Heart left ventricle (tissue), 16 donors: ENCODE measurements at places on chromosomes 1 and 21. TPM values are rescaled to one million over a fixed set of nuclear protein-coding genes. Genes with fewer than 3 reads are reported as not detected.

GRCh38 chr1:62280150-62280549 is 39.1 kb downstream of the KANK4 start:
- no peak overlapping the region for H3K27ac ChIP-seq
- no peaks in the 10 kb centered on the region for H3K27me3 ChIP-seq
- H3K4me3 ChIP-seq = no peak overlapping the region
- no peaks in the 10 kb centered on the region for H3K36me3 ChIP-seq
- H3K4me1 ChIP-seq = no peaks in the 10 kb centered on the region

GRCh38 chr1:109898842-109899241 is 11.8 kb upstream of the CSF1 start:
- H3K27ac ChIP-seq = peak overlapping the region; percentile 73
- peaks cover 59% of the 10 kb centered on the region for H3K4me1 ChIP-seq
- no peaks in the 10 kb centered on the region for H3K36me3 ChIP-seq
- DNase-seq = no peak
- no peak overlapping the region for H3K4me3 ChIP-seq

GRCh38 chr21:42564561-42564971 is 50.9 kb downstream of the SLC37A1 start:
- H3K36me3 ChIP-seq = no peaks in the 10 kb centered on the region
- no peaks in the 10 kb centered on the region for H3K4me1 ChIP-seq
- no peak for DNase-seq
- H3K27ac ChIP-seq = no peak overlapping the region
- H3K4me3 ChIP-seq = no peak overlapping the region

NTMT2 gene
- total RNA-seq = 2.0 TPM

MROH9 gene
- not detected for total RNA-seq

UBL4B gene
- not detected for total RNA-seq
